ENCODE measurements at places on chromosomes 5 and 9.

DNA sequence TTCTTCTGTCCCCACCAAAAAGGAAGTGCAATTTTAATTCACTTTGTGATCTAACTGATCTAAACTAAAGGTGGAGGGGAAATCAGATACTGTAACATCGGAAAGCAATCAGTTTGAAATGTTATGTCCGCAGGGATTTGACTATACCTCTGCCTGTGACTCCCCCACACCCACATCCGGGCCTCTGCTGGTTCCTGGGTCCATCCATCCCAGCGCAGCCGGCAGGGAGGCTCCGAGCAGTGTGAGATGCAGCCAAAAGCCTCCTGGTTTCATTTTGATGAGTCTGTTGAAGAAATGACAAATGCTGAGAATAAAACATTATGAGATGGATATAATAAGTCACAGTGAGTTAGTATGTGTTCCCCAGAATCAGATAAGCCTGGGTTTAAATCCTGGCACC lies 8.6 kb downstream of the FSTL4 start:
- no peak for DNase-seq

GRCh38 chr9:71743217-71743705 lies 25.1 kb downstream of the CEMIP2 start:
- no peak for DNase-seq

- DNase-seq = peak; percentile 84
Observed at GRCh38 chr9:128117613-128118471, 9.7 kb downstream of the PTGES2 start.

GRCh38 chr9:93308676-93309075 lies 124.7 kb downstream of the WNK2 start:
- DNase-seq = no peak

DNA sequence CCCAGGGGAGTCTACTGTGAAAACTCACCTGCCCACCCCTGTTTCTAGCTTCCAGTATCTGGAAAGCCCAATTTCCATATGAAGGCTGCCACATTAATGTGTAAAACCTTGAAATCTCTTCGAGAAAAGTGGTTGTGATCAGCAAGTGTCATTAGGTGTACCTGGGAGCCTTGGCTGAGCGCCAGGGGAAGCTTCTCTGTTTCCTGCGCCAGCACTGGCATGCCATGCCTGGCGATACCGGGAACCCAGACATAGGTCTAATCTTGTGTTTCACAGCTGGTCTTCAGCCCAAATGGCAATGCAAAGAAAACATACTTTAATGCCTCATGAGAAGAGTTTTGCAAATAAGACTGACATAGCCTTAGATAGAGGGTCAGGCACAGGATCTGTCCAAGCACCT lies 101.6 kb downstream of the TENT4A start:
- DNase-seq = no peak

- no peak for DNase-seq
Observed at GRCh38 chr5:127001621-127002296, 28.6 kb downstream of the MARCHF3 start.

DNA sequence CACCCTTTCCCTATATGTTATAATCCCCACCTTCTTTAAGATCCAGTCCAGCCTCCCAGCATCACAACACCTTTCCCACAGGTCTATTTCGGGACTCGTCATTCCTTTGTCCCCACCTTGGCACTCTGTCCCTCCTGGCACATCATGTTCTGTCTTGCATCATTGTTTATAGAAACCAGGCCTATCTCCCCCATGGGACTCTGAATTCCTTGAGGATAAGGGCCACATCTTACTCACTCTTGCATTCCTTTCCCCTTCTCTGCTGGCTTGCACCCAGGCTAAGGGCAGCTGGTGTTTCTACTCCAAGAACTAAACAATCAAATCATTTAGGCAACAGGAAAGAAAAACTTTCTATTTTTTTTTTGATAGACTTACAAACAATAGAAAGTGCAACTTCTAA lies 205.7 kb downstream of the AGTPBP1 start:
- DNase-seq = no peak

- DNase-seq = no peak
Observed at GRCh38 chr9:121889990-121890563, 203.0 kb downstream of the TTLL11 start.

DNA sequence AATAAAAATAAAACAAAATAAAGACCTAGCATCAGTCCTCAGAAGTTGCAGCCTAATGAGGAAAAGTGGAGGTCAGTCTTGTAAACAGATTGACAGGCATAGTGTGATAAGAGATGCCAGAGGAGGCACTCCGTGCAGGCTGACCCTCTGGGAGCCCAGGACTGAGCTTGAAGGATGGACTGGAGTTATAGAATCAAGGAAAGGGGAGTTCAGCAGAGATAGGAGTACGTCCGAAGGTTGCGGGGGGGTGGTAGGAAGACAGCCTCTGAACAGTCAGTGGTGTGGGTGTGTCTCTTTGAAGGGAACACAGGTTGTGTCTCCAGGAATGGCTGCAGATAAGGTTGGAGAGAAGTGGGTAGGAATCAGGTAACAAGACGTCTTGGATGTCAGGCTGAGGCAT lies 126.1 kb upstream of the CPEB4 start:
- no peak for DNase-seq

DNA sequence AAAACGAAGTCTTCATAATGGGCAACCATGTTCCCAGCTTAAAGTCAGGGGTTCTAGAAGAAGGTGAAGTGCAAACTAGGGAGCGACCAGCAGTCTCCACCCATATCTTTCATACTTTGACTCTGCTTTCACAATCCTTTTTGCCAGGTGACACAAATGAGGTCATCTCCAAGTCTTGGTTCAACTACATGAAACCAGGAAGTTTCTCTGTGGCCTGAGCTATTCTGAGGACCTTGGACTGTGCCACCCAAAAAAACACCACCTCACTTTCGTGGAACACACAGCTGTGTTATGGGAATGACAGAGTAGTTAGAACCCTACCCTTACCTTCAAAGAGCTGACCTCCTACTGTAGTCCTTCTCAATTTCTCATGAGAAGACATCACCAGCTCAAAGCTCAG lies 309.2 kb downstream of the AGTPBP1 start:
- no peak for DNase-seq

GRCh38 chr9:138117101-138117750 lies 239.6 kb downstream of the CACNA1B start:
- no peak for DNase-seq

DNA sequence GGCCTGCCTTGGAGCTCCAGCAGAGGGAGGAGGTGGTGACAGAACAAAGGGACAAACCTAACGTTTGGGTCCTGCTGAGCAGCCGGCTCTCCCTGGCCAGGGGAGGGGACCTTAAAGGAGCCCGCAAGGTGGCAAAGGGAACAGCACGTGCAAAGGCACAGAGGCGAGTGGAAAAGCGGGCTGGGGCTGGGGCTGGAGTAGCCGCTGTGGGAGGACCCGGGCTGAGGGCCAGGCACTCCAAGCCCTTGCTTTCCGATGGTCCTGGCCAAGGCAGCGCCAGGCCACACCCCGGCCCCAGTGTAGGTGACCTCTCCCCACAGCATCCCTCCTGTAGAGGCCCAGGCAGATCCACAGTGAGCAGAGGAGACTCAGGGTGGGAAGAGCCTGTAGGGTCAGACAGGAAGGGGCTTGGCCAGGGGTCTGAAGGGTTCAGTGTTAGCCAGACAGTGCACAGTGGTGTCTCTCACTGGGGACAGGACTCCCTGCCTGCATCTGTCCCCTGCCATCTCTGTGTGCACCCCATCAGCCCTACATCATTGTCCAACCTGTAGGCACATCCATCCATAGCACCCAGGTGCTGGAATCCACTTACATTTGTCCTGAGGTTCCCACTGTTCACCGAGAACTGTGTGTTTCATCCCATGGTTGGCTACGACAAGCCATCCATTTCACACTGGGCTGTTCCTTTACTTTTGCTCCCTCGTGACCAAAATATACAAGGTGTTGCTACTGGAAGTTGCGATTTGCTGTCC lies 77.0 kb downstream of the NEK6 start:
- DNase-seq = no peak

DNA sequence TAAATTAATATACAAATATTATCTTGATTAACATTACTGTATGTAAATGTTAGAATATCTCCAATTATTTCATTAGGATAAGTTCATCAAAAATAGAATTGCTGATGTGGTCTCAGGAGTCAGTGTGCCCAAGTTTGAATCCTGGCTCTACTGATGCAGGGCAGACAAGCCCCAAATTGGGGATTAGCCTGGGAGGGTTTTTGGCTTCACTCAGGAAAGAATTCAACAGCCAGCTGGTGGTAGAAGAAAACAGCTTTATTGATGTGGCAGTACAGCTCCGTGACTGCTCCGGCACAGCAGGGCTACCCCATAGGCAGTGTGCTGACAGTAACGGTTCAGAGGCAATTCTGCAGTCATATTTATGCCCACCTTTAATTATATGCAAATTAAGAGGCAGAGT lies 32.5 kb downstream of the COL27A1 start:
- DNase-seq = no peak

- no peak for DNase-seq
Observed at GRCh38 chr9:114344692-114345091, 15.0 kb downstream of the ORM2 start.

GRCh38 chr5:127019928-127020327 lies 10.4 kb downstream of the MARCHF3 start:
- DNase-seq = no peak

DNA sequence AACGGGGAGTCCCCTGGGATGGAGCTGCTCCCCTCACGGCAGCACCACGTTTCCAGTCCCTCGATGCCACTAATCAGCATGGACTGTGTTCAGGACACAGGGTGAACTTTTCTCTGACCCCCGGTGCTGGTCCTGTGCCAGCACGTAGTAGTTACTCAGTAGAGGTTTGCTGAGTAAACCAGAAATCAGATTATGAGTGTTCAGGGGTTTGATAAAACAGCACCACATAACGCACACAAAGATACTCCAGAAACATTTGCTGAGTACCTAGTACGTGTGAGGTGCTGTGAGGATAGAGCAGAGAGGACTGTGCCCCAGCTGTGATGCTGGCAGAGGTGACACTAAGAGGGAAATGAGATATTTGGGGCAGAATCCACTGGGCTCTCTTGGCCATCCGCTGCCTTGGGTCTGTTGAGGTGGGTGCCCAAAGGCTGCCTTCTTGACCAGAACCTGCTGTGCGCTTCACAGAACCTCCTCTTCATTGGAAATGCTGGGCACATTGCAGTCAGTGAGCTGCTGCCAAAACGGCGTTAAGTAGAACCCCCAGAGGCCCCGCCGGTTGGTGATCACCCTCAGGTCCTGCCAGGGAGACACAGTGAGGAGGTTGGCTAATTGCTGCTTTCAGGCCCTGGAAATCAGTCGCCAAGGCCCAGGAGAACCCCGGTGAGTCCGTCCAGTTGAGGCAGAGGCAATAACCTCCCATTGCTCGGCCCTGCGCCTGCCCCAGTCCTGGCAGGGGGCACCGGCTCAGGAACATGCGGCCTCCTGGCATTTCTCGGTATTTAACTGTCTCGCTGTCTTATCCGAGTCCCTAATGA lies 49.4 kb downstream of the NEURL1B start:
- DNase-seq = no peak

- peak; percentile 85 for DNase-seq
Observed at GRCh38 chr5:160199410-160199911, 29.8 kb upstream of the FABP6 start.

GRCh38 chr5:26259081-26259480 lies 779.3 kb downstream of the CDH9 start:
- no peak for DNase-seq

GRCh38 chr5:135004376-135004775 lies 29.7 kb downstream of the PITX1 start:
- no peak for DNase-seq

DNA sequence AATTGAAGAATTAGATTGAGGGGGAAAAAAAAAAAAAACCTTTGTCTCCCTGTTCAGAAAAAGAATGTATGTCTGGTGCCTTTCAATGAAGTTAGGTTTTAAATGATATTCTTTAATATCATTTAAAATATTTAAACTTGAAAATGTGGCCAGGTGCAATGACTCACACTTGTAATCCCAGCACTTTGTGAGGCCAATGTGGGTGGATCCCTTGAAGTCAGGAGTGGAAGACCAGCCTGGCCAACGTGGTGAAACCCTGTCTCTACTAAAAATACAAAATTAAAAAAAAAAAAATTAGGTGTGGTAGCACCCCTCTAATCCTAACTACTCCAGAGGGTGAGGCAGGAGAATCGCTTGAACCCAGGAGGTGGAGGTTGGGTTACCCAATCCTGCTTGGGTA lies 111.1 kb upstream of the RASA1 start:
- DNase-seq = no peak

DNA sequence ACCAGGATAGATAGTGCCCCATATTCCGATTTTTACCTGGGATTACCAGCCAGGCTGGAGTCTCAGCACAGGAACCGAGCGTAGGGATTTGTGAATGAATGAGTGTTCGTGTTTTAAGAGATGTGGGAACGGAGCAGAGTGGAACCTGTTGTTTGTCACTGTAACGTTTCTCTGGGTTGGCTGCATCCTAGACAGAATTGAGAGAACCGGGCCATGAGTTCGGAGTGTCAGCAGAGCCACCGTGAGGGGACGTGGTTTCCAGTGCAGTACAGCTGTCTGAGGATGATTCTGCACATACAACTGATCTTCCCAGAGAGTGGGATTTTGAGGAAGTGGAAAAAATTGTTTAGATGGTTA lies 1.2 kb downstream of the PDE8B start:
- DNase-seq = no peak

DNA sequence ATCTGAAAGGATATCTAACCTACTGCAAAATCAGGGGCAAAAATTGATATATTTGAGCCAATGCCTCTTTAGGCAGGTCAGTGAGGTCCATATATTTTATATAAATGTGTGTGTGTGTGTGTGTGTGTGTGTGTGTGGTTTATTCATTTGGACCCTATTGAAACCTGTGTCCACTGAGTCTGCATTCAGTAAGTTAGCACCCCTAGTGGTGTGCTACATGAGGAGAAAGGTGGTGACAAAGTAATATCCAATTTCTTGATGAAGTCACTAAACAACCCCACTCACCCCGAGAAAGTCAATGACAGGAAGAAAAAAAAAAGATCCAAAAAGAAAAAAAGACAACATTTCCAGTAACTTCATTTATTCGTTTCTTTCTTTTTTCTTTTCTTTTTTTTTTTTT lies 4.1 kb downstream of the FBXW11 start:
- no peak for DNase-seq

- DNase-seq = no peak
Observed at GRCh38 chr5:169801324-169801777, 164.3 kb downstream of the DOCK2 start.

DNA sequence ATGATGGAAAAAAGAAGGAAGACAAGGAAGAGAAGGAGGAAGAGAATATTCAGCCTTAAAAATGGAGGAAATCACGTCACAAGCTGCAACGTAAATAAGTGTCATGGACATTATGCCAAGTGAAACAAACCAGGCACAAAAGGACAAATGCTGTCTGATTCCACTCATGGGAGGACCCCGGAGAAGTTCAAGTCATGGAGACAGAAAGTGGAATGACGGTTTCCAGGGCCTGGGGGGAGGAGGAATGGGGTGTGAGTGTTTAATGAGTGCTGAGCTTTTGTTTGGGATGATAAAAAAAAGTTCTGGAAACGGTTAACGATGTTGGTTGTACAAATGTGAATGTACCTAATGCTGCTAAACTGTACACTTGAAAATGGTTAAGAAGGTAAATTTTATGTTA lies 439.5 kb downstream of the GADD45G start:
- DNase-seq = no peak

GRCh38 chr5:112121258-112121657 lies 297.8 kb downstream of the EPB41L4A start:
- no peak for DNase-seq

GRCh38 chr9:123268199-123268464 lies 254 bp downstream of the STRBP start:
- no peak for DNase-seq

Data from GM12891 (cell line).